ENCODE measurements at places on chromosomes 16 and 17.

DNA sequence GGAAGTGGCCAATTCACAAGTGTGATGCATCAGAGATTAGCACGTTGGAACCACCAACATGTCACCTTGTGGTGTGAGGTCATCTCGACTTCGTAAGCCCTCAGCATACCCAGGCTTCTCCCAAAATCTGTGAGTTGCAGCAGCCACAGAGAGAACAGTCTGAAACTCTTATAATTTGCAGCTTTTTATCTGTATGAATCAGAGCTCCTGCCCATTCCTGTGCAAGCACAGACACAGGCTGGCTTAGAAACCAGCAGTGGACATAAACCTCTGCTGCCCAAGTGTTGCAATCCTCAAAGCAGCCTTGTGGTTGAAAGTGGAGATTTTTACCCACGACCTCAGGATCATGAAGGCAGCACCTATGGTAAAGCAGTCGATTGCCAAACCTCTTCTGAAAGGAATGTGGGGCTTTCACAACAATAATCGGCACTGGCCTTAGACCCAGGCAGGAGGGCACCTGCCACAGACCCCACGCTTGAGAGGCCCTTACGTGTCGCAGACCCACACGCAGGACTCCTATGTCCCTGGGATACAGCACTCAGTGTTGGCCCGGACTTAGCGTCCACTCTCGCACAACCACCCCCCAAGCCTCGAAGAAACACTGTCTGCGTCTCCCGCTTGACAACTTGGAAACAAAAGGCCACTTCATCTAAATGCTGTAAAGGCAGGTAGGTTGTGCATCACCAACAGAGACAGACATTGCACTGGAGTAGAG lies 24.5 kb upstream of the OSGIN1 start:
- no peak for DNase-seq

DNA sequence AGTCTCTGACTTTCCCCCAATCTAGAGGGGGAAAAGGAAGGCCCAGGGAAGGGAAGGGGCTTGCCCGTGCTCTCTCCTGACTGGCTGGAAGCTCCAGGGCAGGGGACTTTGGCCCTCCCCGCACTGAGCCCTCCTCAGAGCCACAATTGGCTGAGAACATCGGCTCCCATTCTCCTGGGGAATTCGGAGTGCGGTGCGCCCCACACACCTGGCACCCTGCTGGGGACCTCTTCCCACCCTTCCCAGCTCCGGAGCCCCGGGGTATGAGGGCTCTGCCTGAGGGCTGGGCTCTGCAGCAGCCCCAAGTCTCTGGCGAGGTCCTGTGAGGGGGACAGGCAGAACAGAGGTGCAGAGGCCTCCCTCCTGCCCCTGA lies 36.0 kb downstream of the PIMREG start:
- no peak for DNase-seq

DNA sequence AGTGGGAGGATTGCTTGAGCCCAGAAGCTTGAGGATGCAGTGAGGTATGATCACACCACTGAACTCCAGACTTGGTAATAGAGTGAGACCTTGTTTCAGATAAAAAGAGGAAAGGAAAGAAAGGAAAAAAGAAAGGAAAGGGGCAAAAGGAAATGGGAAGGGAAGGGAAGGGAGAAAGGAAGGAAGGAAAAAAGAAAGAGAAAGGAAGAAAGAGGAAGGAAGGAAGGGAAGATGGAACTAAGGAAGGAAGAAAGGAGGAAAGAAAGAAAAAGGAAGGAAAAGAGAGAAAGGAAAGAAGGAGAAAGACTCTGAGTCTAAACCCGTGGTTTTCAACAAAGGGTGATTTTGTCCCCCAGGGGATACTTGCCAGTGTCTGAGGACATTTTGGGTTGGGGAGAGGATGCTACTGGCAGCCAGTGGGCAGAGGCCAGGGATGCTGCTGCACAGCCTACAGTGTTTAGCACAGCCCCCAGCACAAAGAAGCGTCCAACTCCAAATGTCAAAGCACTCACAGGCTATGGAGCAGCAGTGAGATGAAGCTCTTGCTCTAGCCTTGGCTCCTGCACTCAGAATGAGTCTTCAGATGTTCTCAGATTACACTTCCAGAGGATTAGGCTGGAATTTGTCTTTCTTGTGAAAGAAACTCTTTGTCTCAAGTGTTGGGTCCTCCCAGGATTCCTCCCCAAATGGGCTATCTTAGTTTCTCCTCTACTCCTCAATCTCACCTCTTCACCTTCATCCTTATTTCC lies 64.2 kb downstream of the BMERB1 start:
- DNase-seq, result no peak

- DNase-seq, result no peak
Observed at GRCh38 chr16:77732241-77732946, 10.1 kb downstream of the NUDT7 start.

DNA sequence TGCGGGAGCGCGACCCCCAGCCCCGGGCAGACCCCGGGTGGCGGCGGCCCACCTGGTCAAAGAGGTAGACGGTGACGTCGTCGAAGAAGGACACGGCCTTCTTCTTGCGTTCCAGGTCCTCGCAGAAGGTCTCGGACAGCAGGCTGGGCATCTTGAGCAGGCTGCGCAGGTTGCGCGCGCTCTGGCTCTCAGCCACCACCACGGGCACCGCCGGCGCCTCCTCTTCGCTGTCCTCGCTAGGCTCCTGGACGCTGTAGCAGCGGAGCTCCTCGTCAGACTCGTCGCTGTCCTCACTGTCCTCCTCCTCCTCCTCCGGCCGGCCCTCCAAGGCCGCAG lies 45.2 kb upstream of the PVALEF start:
- no peak for DNase-seq

DNA sequence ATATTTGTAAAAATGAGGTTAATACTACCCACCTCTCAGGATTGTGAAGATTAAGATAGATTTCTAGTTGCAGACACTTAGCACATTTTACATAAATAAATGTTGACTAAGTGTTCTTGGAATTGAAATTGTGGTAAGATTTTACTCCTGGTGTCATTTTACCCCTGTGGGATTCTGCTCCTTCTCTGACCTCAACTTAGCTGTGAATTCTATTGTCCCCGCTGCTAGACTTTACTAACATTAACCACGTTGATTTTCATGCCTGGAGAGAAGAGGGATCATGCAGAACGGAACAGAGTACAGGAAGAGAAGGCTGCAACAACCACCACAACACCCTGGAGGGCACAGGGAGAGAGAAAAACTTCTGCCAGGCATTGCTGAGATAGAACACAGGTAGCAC lies 2.1 kb upstream of the TOM1L1 start:
- no peak for DNase-seq

DNA sequence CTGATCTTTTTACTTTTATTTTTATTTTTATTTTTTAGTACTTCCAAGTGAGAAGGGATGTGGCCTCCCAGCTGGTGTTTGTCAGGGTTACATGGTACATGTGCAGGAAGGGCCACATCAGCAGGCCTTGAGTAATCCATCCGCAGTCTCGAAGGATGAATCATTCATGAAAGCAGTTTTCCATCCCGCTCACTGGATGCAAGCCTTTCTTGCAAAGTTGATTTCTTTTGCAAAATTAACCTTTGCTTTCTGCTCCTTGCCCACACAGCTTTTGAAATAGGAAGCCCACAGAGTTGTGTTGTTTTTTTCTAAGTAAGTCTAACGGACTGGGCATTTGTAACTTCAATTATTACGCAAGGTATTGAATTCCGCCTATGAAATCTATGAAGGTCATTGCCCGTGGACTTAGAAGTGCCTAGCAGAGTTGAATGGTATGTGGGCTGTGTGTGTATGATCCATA lies 157.4 kb downstream of the PRKCA start:
- DNase-seq, result no peak

DNA sequence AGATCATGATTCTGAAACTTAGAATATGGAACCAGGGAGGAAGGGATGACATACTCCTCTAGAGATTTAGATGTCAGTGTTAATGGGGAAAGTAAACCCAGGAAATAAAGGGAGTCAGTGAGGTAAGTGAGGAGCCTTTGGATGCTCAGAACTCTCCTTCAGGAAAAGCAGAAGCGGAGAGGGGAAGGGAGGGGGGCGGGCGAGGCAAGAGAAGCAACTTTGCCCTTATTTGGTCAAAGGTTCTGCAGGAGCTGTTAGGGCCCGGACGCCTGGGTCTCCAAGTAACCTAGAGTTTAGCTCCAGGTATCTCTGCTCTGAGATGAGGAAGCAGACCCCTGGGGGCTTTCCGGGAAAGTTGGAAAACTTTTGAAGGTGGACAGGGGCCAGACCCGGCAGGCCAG lies 1.3 kb downstream of the PFN1 start:
- no peak for DNase-seq

GRCh38 chr16:50318796-50319578 lies 49.8 kb downstream of the BRD7 start:
- DNase-seq, result no peak

DNA sequence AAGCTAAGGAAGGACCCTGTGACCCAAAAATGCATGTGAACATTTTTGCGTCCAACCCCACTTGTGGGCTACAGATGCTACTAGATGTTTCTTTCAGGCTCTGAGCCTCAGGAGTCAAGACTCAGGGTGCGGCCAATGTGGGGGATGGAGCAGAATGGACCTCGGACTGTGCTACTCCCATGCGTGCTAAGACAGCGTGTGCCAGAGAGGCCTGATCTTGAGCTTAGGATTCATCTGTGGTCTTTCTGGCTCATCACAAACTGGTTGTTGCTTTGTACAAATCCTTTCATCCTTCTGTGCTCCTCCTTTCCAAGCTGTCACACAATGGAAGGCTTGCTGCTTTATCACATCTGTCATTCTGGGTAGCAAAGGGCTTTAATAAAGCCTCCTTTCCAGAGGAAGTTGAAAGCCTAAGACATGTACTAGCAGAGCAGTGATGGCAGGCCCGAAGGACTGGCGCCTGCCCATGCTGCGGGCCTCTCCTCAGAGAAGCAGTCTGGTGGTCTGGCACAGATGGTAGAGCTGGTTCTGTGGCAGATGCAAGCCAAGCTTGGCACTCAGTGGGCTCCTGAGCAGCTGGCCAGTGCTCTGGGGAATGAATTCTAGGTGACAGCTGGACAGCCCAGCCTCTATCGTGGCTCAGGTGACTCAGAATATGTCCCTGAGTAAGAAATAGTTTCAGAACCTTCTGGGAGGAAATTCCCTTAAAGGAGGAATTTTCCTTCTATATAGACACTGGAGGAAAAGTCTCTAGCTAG lies 27.8 kb downstream of the COG4 start:
- no peak for DNase-seq

DNA sequence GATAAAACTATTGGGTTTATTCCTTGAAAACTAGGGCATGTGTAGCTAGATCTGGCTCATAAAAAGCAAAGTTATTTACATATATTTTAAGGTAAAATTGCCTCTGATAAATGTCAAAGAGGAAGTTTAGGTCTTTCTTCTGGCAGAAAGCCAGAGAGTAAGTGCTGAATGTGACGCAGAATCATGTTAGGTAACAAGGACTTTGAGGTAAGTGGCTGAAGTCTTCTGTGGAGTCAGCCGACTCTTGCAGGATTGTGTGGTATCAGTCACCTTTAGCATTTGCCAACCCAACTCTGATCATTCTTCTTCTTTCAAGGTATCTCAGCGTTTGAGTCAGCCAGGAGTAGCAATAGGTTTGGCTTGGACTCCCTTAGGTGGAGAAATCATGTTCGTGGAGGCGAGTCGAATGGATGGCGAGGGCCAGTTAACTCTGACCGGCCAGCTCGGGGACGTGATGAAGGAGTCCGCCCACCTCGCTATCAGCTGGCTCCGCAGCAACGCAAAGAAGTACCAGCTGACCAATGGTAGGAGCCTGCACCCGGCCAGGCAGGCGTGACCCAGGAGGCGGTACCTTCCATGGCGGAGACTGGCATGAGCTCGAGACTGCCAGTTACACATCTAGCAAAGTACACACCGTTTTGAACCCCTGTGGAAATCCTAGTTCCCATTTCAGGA lies 37.9 kb downstream of the SIAH1 start:
- no peak for DNase-seq

DNA sequence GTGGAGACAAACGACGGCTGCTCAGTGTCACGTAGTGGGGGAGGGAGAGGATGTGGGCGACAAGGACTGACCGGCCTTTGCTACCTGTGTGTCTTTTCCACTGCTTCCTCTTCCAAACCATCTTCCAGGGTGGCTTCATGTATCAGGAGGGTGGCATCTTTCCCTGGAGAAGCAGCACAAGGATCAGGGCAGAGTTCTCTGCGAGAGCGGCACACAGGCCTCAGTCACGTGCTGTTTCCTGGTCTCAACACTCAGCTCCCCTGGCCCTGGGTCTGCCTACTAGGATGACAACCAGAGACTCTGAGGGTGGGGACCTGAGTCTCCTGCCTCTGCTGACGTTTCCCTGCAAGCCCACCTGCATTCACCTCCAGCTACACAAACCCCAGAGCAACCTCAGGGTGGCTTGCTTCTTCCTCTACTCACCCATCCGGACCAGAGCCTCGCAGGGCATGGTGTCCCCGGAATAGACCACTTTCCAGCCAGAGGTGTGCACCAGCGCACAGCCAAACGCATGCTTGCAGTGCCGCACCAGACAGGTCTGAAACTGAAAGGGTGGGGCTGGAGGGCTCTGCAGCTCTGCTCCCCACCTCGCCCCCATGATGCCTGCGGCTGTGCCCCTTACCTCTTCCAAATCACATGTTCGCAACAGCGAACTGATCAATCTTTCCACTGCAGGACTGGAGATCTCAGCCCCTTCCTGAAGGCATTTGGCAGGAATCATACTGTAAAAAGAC lies 23.3 kb downstream of the ELAC2 start:
- DNase-seq, result no peak

- no peak for DNase-seq
Observed at GRCh38 chr17:80080081-80080480, 21.3 kb upstream of the GAA start.

GRCh38 chr16:25009822-25010221 lies 5.3 kb downstream of the ARHGAP17 start:
- DNase-seq, result no peak

DNA sequence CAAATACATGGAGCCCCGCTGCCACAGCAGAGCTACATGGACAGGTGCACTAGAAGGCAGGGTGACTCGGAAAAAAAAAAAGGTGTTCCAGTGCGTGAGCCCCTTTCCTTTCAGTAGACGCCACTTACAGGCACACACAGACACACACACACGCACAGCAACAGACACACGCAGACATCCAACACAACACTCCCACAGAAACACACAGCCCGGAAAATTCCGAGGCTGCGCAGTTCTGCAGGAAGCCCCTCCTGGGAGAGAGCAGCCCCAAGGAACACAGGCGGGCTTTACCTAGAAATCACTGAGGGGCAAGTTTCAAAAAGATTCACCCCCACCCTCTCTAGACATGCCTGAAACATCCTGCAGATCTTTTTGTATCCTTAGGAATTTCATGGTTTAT lies 136.0 kb upstream of the WSB1 start:
- no peak for DNase-seq

- DNase-seq, result no peak
Observed at GRCh38 chr17:81012574-81013447, 21.2 kb downstream of the CHMP6 start.

DNA sequence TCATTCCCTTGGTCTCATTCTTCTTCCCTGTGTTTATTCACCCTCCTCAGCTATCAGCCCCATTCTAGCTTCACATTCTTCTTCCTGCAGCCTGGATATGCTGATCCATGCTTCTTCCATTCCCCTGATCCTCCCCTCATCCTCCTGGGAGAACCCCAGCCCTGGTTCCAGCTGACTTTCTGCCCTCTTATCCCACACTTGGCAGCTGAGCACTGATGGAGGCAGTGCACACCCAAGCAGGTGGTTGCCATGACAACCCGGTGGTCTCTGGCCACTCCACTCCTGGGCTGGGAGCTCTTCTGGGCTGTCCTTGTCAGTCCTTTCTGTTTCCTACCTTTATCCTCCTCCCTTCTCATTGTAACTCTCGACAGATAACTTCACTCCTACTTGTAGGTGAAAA lies 16.7 kb upstream of the TUBG2 start:
- no peak for DNase-seq

Measured in activated CD4-positive, alpha-beta T cell treated with anti-CD3 and anti-CD28 coated beads, Interleukin-2, amount 50 U/mL, for 4 hours (primary cell).